Fibroblast of pulmonary artery (primary cell): ENCODE measurements at places on chromosomes 2 and 18.

GRCh38 chr2:20796374-20796791 lies 26.5 kb downstream of the LDAH start:
- peak; percentile 38 for DNase-seq

- DNase-seq = no peak
Measured at GRCh38 chr18:3683483-3683882, 233.5 kb downstream of the TGIF1 start.

DNA sequence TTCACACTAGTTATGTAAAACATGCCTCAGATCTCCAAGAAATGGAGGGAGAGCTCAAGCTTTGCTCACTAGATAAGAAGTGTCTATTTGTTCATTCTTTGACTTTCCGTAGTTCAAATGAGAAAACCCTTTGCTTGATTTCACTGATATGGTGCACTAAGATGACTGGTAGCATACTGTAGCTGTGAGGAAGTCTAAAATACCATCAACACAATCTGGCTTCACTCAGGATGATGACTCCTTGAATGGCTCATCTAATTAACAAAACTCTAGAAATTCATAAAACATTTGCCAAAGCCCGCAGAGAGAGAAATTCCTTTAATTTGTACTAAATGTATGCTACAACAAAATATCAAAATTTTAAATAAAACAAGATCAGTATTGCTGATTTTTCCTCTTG lies 152.8 kb upstream of the STK17B start:
- DNase-seq = no peak

DNA sequence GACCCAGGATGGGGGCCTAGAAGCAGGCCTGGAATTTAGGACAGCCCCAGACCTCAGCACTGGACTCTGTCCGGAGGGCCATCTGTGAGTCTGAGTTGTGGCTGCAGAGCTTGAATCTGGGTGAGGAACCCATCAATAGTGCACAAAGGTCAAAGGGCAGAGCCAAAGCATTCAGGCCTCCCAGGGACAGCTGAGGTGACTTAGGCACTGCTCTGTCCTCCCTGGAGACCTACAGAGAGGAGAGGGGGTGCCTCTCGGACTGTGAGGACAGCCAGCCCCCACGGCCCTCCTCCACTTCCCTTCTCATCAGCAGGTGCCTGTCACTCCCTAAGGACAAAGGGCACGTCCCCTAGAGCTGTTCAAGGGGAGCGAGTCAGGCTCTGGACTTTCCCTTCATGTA lies 25.1 kb upstream of the PRLH start:
- DNase-seq = no peak

DNA sequence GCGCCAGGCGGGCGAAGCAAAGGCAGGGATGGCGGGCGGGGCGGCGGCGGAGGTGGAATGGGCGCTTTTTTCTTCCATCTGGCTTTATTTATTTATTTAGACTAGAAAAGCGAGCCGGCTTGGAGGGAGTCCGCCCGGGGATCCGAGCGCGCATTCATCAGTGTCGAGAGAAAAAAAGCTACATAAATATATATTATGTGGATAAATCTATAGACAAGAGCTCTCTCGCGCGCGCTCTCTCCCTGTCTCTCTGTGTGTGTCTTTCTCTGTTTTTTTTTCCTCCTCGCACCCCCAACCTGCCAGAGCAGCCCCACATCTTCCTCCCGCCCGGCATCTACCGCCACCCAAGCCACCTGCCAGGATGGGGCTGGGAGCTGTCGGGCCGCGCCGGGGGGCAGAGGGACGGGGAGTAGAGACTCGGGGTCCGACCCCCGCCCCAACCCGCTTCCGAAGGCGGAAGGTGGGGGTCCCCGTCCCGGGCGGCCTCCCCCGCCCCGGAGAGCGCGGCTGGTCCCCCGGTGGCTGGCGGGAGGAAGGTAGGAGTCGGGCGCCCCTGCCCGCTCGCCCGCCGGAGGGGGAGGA lies 972 bp upstream of the CELF4 start:
- DNase-seq = no peak

- no peak for DNase-seq
Measured at GRCh38 chr2:71952572-71953188, 195.0 kb downstream of the CYP26B1 start.

- no peak for DNase-seq
Measured at GRCh38 chr2:26904839-26905238, 56.9 kb downstream of the DPYSL5 start.

- DNase-seq = no peak
Measured at GRCh38 chr2:209609531-209609930, 162.1 kb upstream of the UNC80 start.

DNA sequence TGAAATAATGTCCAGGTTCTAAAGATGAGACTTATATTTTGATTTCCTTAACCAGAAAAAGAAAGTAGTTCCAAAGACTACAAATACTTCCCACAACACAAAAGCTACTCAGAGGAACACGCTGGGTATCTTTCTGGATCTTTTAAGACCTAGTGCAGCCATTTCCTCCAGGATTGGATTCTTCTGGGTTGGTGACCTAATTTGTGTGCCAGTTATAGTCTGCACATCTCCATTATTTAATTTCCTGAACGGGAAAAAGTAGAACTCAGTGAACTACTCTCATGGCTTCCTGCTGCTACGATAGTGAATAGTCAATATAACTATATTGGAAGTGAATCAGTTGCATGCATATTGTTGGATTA lies 1.5 kb downstream of the TMEM87B start:
- no peak for DNase-seq

- DNase-seq = peak; percentile 76
Measured at GRCh38 chr2:62014102-62014501, 108.6 kb downstream of the COMMD1 start.

DNA sequence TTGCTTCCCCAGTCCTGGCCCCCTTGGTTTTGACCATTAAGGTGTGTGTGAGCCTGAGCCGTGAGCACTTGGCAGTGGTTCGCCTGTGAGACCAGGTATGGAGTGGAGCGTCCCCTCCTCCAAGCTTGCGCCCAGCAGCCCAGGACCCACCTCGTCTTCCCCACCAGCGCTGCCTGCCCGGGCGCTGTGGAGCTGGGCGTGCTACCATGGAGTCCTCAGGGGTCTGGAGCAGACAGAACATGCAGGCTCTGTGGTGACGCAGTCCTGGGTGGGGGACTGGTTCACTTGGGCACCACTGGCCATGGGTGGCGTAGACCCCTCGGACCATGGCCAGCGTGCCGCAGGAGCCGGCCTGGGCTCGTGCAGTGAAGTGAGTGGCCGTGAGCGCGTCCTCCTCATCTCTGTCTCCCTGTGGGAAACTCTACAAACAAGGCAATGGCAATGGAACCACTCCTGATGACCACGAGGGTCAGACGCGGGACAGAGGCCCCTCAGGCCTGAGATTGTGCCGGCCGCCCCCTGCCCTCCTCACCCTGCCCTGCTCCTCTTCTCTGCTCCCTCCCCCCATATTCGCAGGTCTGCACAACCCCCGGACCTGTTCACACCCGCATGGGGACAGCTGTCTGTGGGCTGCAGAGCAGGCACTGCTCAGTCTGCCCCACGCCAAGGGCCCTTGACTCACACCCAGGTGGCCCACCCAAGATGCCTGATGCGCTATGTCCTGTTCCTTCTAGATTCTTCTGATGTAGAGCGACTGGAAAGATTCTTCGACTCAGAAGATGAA lies 15.0 kb downstream of the DTYMK start:
- DNase-seq = no peak

- DNase-seq = peak; percentile 59
Measured at GRCh38 chr18:69484699-69485396, 84.2 kb downstream of the DOK6 start.

DNA sequence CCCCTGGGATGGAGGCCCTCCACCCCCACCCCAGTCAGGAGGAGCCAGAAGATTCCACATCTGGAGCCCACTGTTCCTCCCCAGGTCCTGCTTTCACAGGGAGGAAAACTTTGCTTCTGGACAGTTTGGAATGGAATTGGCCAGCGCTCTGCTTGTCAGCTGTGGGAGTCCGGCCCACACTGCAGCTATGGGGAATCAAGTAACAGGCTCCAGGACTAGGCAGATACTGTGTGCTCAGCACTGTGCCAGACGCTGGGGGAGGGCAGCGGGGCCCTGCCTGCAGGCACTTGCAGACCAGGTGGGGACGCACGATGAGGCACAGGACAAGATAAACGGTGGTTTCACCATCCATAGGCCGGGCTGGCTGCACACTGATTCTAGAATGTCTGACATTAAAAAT lies 114.0 kb downstream of the STPG4 start:
- DNase-seq = no peak

GRCh38 chr2:30615926-30616325 lies 168.9 kb downstream of the LCLAT1 start:
- DNase-seq = no peak

- peak; percentile 36 for DNase-seq
Measured at GRCh38 chr18:49813069-49813318, 339 bp downstream of the ACAA2 start.

DNA sequence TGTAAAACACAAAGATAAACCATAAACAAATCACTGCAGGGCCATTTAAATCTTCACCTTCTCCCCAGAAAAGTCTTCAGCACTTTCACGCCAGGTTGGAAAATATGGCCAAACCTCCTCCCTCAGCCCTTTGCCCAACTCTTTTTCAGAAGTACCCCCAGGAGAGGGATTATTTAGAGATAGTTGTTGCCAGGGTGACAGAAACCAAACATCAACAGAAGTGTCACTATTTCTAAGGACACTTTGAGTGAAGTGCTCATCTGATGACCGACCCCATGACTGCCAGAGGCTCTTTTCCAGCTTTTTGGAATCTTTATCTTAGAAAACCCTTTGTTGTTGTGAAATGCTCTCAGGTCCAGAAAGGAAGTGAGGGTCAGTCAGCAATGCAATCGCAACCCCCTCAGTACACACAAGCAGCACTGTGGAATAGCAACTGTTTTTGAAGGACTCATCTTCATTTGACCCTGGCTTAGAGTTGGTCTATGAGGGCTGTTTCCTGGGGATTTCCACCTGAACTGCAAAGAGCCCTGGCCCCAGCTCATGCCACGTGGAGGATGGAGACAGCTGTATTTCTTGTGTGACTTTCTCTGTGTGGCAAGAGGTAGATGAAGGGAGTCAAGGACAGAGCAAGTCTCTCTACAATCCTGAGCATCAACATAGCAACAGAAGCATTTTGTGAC lies 114.0 kb upstream of the STON1 start:
- DNase-seq = peak; percentile 32

- DNase-seq = no peak
Measured at GRCh38 chr2:138720035-138720838, 60.0 kb downstream of the NXPH2 start.

DNA sequence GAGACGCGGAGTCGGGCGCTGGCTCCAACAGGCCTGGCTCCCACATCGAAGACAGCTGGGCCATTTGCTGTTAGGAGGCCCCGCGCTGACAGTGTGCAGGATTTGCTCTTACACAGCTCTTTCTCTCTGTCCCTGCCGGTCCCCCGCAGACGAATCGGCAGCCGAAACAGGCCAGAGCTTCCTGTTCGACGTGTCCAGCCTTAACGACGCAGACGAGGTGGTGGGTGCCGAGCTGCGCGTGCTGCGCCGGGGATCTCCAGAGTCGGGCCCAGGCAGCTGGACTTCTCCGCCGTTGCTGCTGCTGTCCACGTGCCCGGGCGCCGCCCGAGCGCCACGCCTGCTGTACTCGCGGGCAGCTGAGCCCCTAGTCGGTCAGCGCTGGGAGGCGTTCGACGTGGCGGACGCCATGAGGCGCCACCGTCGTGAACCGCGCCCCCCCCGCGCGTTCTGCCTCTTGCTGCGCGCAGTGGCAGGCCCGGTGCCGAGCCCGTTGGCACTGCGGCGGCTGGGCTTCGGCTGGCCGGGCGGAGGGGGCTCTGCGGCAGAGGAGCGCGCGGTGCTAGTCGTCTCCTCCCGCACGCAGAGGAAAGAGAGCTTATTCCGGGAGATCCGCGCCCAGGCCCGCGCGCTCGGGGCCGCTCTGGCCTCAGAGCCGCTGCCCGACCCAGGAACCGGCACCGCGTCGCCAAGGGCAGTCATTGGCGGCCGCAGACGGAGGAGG lies 3.5 kb downstream of the GDF7 start:
- no peak for DNase-seq
